CD4-positive, alpha-beta T cell treated with Interleukin-4 for 1 hour (primary cell): ENCODE measurements at places on chromosomes 1 and 21.

GRCh38 chr1:118841521-118841920, 146.6 kb downstream of the TBX15 start:
- no peak for DNase-seq

GRCh38 chr1:154499446-154499845, 2.6 kb upstream of the TDRD10 start:
- DNase-seq: no peak

DNA sequence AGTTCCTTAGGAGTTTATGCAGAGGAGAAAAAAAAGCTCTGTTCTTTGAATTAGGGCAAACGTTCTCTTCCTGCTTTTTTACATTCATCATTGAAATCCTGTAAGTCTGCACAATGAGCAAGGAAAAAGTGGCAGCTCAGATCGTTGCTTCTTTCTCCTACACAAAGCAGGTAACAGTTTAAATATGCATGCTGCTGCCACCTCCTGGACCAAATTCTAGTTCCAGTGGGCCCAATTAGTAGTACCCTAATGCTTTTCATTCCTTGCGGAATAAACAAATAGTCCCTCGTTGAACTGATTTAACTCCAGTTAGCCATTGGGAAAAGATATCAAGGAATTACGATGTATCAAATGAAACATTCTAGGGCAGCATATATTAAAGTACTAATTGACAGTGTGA, 20.1 kb downstream of the YTHDF2 start:
- no peak for DNase-seq

- DNase-seq: no peak
Observed at GRCh38 chr1:214499732-214500131, 51.7 kb downstream of the PTPN14 start.

DNA sequence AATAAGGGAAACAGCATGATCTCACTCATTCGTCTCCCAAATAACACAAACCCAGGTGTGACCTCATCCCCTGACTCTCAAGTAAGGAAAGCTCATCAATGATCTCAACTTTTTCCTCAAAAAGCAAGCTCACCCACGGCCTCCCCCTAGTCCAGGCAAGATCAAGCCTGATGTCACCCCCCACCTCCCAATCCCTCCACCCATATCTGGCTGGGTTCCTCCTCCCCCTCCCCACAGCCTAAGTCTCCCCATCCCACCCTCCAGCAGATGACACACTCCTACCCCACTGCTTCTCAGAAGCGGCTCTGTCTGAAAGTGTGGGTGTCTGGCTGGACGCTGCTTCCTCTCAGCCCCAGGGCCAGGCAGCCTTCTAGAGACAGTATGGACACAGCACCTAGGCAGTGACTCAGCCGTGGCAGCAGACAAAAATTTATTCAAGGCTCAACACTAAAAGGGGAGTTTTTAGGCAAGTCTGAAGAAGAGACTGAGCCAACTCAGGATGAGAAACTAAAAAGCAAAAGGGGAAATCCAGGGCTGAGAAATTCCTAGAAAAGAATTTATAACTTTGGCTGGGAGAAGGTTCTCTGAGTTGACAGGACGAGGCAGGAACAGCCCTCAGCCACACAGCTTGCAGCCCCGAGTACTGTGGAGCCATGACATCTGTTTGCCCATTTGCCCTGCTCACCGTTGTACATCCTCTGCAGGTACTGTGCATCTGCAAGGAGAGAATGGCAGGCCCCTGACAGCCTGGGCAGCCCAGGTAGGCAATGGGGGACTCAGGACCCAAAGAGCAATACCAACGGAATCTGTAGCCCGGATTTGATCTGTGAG, 81.6 kb upstream of the LRRC8D start:
- peak; percentile 48 for DNase-seq

DNA sequence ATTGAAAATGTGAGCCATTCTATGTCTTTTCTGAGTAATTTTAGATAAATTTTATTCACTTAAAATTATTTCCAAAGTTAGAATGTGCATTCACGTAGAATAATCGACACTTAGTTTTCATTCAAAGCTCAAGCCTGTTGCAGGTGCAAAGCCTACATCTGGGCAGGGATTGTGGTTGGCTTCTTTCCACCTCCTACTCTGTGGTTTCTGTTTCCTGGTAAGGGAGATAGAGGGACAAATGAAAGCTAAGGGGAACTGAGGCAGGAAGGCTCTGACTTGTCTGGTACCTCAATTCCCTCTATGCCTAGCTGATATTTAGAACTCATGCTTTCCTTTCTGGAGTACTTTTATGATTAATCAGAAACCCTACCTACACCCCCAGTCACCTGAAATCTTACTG, 251.2 kb upstream of the DPYD start:
- no peak for DNase-seq

DNA sequence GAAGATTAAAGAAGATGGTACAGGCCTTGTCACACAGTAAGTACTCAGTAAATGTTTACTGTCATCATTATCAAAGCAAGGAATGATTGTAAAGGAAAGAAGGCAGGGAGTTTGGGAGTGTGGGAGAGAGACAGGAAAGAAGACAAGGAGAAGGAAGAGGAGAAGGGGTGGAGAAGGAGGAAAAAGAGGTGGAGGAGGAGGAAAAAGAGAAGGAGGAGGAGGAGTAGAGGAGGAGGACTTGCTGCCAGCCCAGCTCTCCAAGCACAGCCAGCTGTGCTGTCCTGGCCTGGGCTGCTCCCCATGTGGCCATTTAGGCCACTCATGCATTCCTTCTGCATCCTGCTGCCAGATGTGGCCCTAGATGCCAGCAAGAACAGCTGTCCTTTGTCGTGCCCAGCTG, 7.5 kb upstream of the DISP3 start:
- DNase-seq: no peak

DNA sequence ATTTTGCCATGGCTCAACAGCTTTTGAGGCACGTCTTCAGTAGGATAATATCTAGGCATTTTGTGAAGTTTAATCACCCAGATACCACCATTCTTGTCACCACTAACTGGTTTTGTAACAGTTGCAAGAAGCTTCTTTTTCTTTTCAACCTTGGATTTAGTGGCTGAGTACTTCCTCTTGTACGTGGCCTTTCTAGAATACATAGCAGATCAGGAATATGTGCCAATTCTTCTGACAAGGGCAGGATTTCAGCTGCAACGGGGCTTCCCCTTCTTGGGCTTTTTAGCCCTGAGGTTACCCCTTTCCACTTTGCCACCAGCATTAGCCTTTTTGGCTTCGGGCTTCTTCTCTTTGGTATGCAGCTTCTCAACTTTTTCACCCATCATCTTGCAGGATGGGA, 79.3 kb upstream of the WARS2 start:
- DNase-seq: no peak

- no peak for DNase-seq
Observed at GRCh38 chr1:46335081-46335480, 5.5 kb upstream of the NSUN4 start.

DNA sequence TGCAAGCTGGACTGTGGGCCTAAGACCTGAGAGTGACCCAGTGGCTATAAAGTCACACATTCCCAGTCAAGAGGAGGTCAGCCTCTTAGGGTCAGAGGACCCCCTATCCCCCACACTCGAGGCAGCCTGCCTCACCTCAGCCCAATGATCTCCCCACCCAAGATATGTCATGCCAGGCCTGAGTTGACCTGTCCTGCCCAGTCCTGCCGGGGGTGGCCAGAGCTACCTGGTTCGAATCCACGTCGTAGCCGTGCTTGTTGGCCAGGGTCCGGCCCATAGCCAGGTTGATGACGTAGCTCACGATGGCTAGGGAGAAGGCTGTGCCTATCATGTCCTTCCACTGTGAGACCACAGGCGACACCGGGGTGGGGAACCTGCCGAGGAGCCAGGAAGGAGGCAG, 15.6 kb downstream of the SLC26A9 start:
- DNase-seq: no peak

DNA sequence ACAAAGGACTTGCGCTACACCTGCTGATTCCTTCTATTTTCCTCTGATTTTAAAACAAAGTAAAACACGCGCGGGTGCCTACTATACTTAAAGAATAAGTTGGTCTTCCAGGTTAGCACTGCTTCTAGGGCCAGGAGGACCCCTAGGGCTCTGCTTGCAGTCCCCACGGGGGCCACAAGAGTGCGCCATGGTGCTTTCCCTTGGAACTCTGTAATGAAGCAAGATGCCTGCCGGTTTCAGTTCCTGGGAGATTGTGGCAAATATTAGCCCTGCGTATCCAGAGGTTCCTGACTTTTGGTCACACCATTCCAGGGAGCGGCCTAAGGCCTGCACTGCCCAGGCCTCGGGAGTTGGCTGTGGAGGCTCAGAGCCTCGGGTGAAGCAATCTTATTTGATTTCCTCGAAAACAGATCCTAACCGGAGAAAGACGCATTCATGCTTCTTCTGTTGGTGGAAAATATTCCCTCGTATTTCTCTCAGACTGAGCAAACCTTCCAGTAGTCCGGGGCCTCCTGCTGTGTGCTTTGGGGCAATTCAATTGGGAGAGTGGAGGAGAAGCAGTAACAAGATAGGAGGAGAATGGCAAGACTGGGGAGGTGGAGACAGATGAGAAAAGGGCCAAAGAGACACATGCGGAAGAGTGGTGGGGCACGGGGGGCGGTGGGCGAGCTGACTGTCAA, 25.3 kb downstream of the ADAM30 start:
- peak; percentile 63 for DNase-seq

DNA sequence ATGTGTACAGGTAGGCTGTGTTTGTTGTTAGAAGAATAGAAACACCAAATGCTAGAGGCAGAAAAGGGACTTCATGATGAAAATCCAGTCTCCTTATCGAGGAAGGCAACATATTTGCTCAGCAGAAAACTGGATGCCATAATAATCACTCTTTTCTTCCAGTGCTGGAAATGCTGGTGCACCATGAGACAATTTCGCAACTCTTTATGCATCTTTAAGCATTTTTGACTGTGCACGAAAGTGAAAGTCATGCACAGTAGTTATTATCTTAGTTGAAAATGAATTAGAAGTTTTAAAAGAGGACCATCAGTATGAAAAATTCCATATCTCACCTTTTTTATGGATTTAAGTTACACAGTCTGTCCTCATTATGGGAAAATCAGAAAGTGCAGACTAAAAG, 29.1 kb downstream of the SMYD2 start:
- no peak for DNase-seq

DNA sequence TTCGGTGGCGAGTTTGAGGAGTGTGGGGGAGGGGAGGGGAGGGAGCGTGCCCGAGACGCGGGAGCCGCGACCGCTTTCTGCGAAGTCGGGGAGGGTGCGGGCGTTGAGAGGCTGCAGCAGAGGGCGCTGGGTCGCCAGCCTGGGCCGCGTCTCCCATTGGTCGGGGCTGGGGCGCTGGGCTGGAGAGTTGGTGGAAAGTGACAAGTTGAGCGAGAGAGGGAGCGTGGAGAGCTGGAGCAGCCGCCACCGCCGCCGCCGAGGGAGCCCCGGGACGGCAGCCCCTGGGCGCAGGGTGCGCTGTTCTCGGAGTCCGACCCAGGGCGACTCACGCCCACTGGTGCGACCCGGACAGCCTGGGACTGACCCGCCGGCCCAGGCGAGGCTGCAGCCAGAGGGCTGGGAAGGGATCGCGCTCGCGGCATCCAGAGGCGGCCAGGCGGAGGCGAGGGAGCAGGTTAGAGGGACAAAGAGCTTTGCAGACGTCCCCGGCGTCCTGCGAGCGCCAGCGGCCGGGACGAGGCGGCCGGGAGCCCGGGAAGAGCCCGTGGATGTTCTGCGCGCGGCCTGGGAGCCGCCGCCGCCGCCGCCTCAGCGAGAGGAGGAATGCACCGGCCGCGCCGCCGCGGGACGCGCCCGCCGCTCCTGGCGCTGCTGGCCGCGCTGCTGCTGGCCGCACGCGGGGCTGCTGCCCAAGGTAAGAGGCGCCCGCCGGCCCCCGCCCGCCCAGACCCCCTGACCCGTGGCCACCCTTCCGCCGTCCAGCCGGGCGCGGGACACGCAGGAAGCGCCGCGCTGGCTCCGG, at the start of gene ROR1:
ROR1 (plus strand) TSS at position 203 of the 802 bp plus-strand sequence.
- peak; percentile 60 for DNase-seq

GRCh38 chr21:42109873-42110525, 38.9 kb downstream of the UMODL1 start:
- DNase-seq: no peak

DNA sequence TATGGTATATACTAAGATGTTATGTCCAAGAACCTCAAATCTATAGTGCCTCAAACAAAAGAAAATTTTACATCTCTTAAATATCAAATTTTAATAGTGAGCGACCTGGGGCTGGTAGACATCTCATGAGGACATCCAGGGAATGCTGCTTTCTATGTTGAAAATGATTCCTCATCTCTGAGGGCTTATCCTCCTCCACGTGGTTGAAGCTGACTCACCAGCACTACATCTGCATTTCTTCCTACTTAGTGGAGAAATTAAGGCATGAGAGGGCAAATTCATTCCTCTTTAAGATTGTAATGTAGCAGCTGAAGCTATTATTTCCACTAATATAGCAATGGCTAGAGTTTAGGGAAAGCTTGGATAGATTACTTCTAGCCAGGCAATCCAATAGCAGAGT, 529.5 kb downstream of the COL11A1 start:
- no peak for DNase-seq
